ENCODE measurements at places on chromosomes 7 and 10. TPM values are rescaled to one million over a fixed set of nuclear protein-coding genes. Genes with fewer than 3 reads are reported as not detected.

GRCh38 chr7:139825666-139826290 lies 3.3 kb upstream of the TBXAS1 start:
- DNase-seq: no peak

DNA sequence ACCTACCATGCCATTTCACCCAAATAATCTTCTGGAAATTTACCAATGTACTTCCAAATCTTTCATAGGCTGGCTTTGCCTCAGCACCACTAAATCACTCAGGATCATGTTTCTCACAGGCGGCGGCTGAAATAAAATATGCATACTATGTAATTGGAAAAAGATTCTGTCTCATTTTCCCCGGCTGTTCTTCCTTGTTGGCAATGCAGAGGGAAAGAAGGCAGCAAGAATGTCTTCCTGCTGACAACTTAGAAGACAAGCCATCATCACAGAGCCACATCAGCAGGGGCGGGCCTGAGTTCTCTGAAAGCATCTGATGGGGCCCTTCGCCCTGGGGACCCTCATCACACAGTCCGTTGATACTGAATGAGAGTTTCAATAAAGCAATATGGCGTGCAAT lies 39.2 kb upstream of the COL1A2 start:
- DNase-seq: no peak

- DNase-seq: no peak
Observed at GRCh38 chr7:77684030-77684429, 12.2 kb upstream of the RSBN1L start.

- no peak for DNase-seq
Observed at GRCh38 chr7:87021285-87021684, 38.2 kb downstream of the ELAPOR2 start.

- no peak for DNase-seq
Observed at GRCh38 chr7:51459809-51460208, 143.2 kb upstream of the COBL start.

DNA sequence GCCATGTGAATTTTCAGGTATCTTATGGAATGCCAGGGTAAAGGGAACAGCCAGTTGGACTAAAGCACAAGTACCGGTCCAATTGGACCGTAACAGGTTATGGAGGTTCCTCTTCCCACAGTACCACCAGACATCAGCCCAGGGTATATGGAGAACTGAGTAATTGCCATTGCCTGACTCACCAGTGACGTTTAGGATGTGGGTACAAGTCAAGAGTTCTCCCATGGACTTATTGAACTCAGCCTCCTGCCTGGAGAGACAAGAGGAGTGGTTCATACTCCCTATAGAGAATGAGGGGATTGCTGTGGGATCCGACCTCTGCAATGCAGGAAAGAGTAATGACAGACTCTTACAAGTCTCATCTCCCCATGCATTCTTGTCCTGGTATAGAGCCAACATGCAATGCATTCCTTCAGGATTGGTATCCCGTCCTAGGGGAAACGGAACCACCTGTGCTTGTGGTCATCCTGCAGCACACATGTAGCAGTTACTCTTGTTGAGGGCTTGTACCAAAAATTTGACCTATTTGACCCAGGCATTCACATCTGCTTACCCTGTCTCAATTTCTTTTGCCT lies 30.7 kb upstream of the ELOVL3 start:
- no peak for DNase-seq

GRCh38 chr7:74573512-74573911 lies 84.0 kb upstream of the GTF2I start:
- DNase-seq: no peak

DNA sequence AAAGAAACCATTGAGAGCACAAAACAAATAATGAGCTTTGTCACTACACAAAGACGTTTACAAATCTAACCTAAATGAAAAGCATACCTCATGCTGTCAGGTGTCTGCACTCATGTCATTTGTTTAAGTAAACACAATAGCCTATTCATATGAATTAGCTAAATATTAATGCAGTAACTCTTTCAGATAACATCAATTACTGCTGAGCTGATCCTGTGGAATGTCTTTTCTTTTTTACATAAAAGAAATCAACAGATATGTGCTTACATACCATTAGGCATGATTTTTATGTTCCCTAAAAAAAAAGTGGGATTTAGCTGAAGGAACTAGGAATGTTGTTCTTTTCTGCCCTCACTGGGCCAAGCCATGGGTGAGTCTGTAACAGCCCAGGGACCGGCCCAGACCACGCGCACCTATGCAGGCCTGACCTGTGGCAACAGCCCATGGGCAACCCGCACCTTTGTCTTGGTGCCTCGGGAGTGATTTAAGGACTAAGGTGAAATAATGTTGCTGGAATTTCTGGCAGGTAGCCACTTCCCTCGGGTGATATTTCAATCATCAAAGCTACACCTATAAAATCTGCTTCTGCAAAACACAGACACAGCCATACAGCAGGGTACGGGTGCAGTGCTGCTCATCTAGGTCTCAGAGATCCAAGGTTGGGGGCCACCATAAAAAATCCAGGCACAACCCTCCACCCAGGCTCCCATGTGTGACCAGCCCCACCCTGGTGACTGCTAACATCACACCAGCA lies 44.6 kb downstream of the FGFR2 start:
- no peak for DNase-seq

GRCh38 chr7:49774459-49775064 lies 1.1 kb downstream of the VWC2 start:
- peak; percentile 71 for DNase-seq

GRCh38 chr10:51007781-51008180 lies 66.5 kb upstream of the PRKG1 start:
- DNase-seq: no peak

DNA sequence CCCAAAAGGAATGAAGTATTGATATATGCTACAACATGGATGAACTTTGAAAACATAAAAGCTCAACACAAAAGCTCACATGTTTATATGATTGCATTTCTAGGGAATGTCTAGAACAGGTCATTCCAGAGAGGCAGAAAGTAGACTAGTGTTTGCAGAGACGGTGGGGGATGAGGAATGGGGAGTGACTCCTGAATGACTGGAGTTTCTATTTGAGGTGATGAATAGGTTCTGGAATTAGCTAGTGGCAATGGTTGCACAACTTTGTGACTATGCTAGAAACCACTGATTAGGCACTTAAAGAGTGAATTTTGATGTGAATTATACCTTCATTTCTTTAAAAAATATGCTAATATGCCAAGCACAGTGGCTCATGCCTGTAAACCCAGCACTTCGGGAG lies 6.9 kb downstream of the KPNA7 start:
- no peak for DNase-seq

GRCh38 chr10:89552213-89552612 lies 16.8 kb upstream of the SLC16A12 start:
- no peak for DNase-seq

DNA sequence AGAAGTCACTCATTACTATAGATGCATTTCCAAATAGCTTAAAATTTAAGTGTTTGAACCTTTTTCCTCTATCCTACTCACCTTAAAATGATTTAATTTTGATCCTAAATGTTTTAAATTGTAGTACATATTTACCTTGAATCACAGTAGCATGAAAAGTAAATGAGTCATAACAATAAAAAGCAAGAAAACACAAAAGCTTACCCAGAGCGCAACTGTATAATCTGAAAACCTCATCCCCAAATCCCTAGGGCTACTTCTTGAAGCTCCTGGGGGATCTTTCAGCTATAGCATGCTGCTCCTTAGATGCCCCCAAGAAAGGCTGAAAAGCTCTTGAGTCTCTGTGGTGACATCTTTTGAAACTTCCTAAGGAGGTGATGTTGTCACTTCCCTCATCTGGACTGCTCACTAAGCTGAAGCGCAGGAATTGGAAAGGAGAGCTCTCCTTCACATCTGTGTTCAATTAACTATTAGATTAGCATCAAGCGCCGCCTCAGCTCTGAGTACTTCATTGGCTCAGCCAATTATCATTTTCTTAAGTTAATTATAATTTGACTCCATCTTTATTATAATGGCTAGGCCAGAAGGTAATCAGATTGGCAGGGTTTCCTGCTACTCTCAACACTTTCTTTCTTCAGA lies 60.2 kb downstream of the SEMA3E start:
- DNase-seq: no peak

PNLIPRP1 gene
- not detected for polyA plus RNA-seq

ZNF467 gene
- polyA plus RNA-seq: 4.6 TPM

PODXL gene
- 56.5 TPM for polyA plus RNA-seq

UFSP1 gene
- 0.38 TPM for polyA plus RNA-seq

ADIRF gene
- polyA plus RNA-seq: 528 TPM

IL6 gene
- polyA plus RNA-seq: 4.1 TPM

AGMO gene
- 0.44 TPM for polyA plus RNA-seq

PNLIPRP2 gene
- polyA plus RNA-seq: 0.37 TPM

All from ovary (tissue), 10 donors.